Activated naive CD8-positive, alpha-beta T cell treated with anti-CD3 and anti-CD28 coated beads, Interleukin-2, amount 10 ng/mL, durations not matched to agents 7 days and 5 days (primary cell): ENCODE measurements at places on chromosomes 1 and 21. TPM values are rescaled to one million over a fixed set of nuclear protein-coding genes. Genes with fewer than 3 reads are reported as not detected.

GRCh38 chr21:30126576-30126975 lies 40.0 kb downstream of the CLDN17 start:
- H3K36me3 ChIP-seq = no peaks in the 10 kb centered on the region
- H3K27me3 ChIP-seq = peaks cover 2% of the 10 kb centered on the region
- H3K4me3 ChIP-seq = no peak overlapping the region
- no peak for DNase-seq
- H3K27ac ChIP-seq = no peak overlapping the region

DNA sequence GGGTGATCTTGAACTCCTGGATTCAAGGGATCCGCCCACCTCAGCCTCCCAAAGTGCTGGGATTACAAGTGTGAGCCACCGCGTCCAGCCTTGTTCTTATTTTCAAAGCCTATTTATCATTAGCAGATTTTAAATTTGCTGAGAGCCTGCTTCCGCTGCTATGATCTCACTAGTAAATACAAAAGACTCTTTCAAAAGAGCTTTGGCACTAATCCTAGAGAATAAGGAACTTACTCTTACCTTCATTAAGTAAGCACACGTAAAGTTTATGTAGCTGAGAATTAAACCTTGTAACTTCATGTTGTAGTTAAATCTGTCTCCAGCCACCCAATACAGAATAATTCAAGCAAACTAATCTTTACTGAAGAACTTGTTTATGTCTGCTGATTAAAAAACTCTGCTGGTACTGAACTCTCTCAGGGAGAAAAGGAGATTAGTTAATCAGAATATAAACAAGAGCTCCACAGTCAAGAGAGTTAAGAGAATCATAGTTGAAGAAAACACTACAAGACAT lies 72.3 kb downstream of the RUSC1 start:
- H3K27ac ChIP-seq = no peak overlapping the region
- no peak overlapping the region for H3K4me3 ChIP-seq
- H3K27me3 ChIP-seq = no peaks in the 10 kb centered on the region
- peaks cover 39% of the 10 kb centered on the region for H3K36me3 ChIP-seq
- H3K4me1 ChIP-seq = no peaks in the 10 kb centered on the region

GRCh38 chr21:32314806-32315205 lies 16.2 kb downstream of the MRAP start:
- peaks cover 8% of the 10 kb centered on the region for H3K36me3 ChIP-seq
- H3K4me1 ChIP-seq = peaks cover 3% of the 10 kb centered on the region
- H3K4me3 ChIP-seq = no peak overlapping the region

GRCh38 chr1:203581841-203582240 lies 44.8 kb upstream of the ATP2B4 start:
- no peak overlapping the region for H3K27ac ChIP-seq
- DNase-seq = no peak
- H3K4me1 ChIP-seq = peaks cover 2% of the 10 kb centered on the region

GRCh38 chr1:174114106-174114505 lies 45.2 kb upstream of the RABGAP1L start:
- H3K27ac ChIP-seq = no peak overlapping the region
- no peak overlapping the region for H3K4me3 ChIP-seq
- H3K36me3 ChIP-seq = no peaks in the 10 kb centered on the region
- no peak for DNase-seq

GRCh38 chr1:110672001-110672752 lies 2.6 kb downstream of the KCNA3 start:
- DNase-seq = peak; percentile 44
- H3K27ac ChIP-seq = peak overlapping the region; percentile 99
- H3K27me3 ChIP-seq = no peaks in the 10 kb centered on the region
- H3K4me1 ChIP-seq = peaks cover 42% of the 10 kb centered on the region
- peak overlapping the region; percentile 100 for H3K4me3 ChIP-seq

DNA sequence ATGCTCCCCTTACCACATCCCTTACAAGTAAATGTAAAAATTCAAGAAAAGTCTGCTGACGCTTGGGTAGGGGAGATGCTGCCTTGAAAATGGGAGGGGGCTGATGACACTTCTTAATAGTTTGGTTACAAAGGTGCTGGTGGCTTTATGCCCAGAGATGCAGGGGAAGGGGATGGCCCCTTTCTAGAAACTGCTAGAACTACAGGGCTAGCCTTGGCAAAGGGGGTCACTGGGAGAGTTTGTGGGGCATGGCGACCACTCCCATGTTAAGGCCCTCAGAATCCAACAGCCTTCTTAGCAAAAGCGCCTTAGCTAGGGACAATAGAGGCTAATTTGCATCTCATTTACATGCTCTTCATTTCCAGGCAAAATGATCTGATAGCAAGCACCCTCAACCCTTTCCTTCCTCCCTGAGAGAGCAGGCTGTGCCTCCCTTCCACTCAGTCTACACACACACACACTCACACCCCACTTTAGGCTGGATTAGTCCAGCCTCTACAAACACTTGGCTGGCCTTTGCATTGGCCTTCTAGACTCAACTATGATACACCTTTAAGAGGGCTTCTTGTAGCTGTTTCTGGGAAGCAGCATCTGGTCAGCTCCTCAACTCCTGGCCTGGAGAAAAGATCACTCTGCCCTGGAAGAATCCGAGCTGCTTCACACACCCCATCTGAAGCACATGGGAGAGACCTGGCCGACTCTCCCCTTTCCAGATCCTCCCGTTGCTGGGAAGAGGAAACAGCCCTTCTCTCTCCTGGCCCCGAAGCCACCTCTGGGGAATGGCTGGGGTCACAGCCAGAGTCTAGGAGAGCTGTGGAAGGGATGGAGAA lies 1.7 kb downstream of the SEMA6C start:
- H3K4me1 ChIP-seq = peaks cover 11% of the 10 kb centered on the region
- no peak overlapping the region for H3K27ac ChIP-seq
- no peaks in the 10 kb centered on the region for H3K36me3 ChIP-seq
- peaks cover 20% of the 10 kb centered on the region for H3K27me3 ChIP-seq

GRCh38 chr21:33025106-33025488 lies 638 bp upstream of the OLIG2 start:
- peak; percentile 37 for DNase-seq
- no peak overlapping the region for H3K27ac ChIP-seq
- H3K36me3 ChIP-seq = peaks cover 6% of the 10 kb centered on the region
- peaks cover 89% of the 10 kb centered on the region for H3K27me3 ChIP-seq

GRCh38 chr1:189315035-189315901 lies 1162.4 kb downstream of the BRINP3 start:
- H3K36me3 ChIP-seq = no peaks in the 10 kb centered on the region
- H3K27me3 ChIP-seq = no peaks in the 10 kb centered on the region
- DNase-seq = no peak
- no peaks in the 10 kb centered on the region for H3K4me1 ChIP-seq
- H3K27ac ChIP-seq = no peak overlapping the region
- no peak overlapping the region for H3K4me3 ChIP-seq

DNA sequence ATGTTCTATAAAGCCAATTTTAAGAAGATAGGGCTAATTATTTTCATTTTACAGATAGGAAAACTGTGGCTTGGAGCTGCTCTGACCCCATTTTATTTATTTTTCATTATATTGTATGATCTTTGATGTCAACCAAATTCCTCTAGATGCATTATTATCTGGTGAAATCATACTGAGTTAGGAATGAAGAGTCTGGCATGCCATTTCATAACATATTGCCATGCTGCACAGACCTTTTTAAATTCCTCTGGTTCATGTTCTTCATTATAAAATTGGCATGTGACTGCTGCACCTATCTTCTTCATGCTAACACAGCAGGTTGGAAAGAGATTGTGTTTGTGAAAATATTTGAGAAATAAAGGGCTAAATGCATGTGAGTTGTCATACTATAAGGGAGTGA lies 12.7 kb downstream of the PRRX1 start:
- no peaks in the 10 kb centered on the region for H3K4me1 ChIP-seq
- no peak overlapping the region for H3K27ac ChIP-seq
- no peak for DNase-seq
- H3K36me3 ChIP-seq = no peaks in the 10 kb centered on the region

DNA sequence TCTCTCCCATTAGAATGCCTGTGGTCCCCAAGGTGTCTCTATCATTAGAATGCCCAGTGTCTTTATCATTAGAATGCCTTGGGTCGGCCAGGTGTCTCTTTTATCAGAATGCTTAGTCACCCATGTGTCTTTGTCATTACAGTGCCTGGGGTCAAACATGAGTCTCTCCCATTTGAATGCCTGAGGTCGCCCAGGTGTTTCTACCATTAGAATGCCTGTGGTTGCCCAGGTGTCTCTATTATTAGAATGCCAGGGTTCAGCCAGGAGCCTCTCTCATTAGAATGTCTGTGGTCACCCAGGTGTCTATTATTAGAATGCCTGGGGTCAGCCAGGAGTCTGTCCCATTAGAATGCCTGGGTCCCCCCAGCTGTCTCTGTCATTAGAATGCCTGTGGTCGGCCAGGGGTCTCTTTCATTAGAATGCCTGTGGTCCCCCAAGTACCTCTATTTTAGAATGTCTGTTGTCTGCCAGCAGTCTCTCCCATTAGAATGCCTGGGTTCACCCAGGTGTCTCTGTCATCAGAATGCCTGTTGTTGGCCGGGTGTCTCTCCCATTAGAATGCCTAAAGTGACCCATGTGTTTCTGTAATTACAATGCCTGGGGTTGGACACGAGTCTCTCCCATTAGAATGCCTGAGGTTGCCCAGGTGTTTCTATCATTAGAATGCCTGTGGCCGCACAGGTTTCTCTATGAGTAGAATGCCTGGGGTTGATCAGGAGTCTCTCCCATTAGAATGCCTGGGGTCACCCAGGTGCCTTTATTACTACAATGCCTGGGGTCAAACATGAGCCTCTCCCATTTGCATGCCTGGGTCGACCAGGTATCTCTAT lies 57.1 kb downstream of the RNF187 start:
- no peaks in the 10 kb centered on the region for H3K27me3 ChIP-seq
- no peak overlapping the region for H3K4me3 ChIP-seq

DNA sequence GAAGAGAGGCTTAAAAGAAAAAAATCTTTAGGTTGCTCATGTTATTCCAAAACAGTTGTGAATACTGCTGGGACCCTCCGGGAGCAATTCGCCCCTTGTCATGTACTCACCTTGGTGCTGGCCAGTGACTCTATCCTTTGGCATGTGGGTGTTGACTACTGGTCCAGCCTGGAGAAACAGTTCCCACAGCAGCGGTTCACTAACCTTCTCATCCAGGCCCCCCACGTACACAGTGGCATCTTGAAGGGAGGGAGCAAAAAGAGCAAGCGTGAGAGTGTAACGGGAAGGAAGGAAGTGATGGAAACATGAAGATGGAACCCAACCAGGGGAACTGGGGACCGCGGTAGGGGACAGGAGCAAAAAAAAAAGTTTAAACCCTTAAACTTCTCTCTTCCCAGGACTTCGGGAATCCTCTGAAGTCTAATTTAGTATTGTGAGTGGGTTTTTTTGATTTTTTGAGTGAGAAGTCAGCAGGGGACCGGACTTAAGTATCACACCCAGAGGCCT lies 494 bp downstream of the SF3B4 start:
- peak overlapping the region; percentile 98 for H3K27ac ChIP-seq
- peaks cover 37% of the 10 kb centered on the region for H3K36me3 ChIP-seq
- no peaks in the 10 kb centered on the region for H3K27me3 ChIP-seq

DNA sequence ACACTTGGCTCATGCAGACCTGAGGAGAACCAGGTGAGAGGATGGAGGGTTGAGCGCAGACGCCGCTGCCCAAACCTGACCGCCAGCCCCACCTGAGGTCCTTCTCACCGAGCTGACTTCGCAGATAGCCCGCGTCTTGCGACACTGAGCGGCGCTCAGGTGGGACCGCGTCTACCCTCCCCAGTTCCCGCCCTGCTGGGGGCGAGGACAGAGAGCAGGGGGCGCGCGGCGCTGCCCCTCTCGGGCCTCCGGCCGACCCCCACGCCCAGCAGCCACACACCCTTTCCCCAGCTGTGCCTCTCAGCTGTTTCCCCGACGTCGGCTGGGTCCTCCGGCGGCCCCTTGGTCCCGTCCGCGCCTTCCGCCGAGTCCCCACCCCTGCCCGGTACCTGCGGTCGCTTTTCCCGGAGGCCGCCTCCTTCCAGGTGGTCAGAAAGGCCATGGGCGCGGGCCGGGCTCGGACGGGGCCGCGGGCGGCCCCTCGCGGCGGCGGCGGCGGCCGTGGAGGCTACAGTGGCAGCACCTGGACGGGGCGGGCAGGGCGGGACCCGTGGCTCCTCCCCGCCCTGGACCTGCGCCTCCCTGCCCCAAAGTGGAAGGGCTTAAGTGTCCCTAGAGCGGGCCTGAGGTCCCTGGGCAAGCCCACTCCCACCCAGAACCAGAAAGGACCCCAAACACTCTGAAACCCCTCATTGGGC lies 14.4 kb upstream of the TTC39A start:
- H3K4me3 ChIP-seq = no peak overlapping the region
- peaks cover 4% of the 10 kb centered on the region for H3K4me1 ChIP-seq
- no peak for DNase-seq
- no peaks in the 10 kb centered on the region for H3K36me3 ChIP-seq

DNA sequence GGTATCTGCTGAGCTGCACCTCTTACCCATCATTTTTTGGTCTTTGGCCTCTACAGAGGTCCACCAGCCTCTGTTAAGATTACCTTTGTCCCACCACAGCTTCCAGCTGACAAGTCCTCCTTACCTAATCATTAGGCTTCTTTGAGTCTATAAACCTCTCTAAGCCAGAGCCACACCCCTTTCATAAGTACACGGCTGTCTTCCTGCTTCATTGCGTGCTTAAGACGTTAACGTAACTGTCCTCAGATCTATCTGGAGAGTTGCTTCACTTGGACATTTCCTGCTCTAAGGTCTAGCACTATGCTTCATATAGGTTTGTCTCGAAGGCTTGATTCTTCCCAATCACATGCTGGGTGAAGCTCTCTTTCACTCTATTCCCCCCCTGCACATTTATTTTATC lies 71.0 kb upstream of the CACHD1 start:
- H3K4me3 ChIP-seq = no peak overlapping the region
- no peaks in the 10 kb centered on the region for H3K4me1 ChIP-seq
- peaks cover 4% of the 10 kb centered on the region for H3K27me3 ChIP-seq
- no peak for DNase-seq

The FCER1G gene
- total RNA-seq = 18.9 TPM

The CIART gene
- 1.7 TPM for total RNA-seq

The TNNI3K gene
- 0.45 TPM for total RNA-seq

The SLC45A3 gene
- 0.17 TPM for total RNA-seq

The CTNNBIP1 gene
- 17.0 TPM for total RNA-seq

The FMO4 gene
- total RNA-seq = 2.6 TPM

The MIXL1 gene
- total RNA-seq = not detected

The KRTAP11-1 gene
- not detected for total RNA-seq

The PDE4B gene
- 40.0 TPM for total RNA-seq

The TRABD2B gene
- total RNA-seq = not detected

The STXBP3 gene
- total RNA-seq = 58.1 TPM

The EBNA1BP2 gene
- 40.0 TPM for total RNA-seq

The SELP gene
- 0.45 TPM for total RNA-seq

The VAV3 gene
- total RNA-seq = 7.8 TPM

The LCE2C gene
- total RNA-seq = not detected

The LRRC38 gene
- not detected for total RNA-seq

The JAM2 gene
- 1.2 TPM for total RNA-seq
